ENCODE measurements at places on chromosomes 13 and 19.

- DNase-seq: peak; percentile 56
Measured at GRCh38 chr19:38728752-38729541, 15.3 kb downstream of the CAPN12 start.

DNA sequence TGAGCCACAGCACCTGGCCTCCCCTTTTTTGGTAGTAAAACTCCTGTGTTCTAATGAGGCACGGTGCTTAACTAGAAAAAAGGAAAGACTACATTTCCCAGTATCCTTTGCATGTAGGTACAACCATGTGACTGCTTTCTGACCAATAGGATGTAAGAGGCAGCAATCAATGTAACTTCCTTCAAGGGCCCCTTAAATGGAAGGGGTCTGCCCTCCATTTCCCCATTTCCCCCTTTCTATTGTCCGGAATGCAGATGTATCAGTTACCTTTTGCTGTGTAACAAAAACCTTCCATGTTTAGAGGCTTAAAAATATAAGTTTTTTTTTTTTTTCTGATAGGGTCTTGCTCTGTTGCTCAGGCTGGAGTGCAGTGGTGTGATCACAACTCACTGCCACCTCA is 2.2 kb downstream of the GPR32 start:
- DNase-seq: no peak

GRCh38 chr13:105778196-105778595 is 757.3 kb downstream of the EFNB2 start:
- no peak for DNase-seq

- DNase-seq: no peak
Measured at GRCh38 chr13:88154001-88154400, 482.8 kb downstream of the SLITRK5 start.

DNA sequence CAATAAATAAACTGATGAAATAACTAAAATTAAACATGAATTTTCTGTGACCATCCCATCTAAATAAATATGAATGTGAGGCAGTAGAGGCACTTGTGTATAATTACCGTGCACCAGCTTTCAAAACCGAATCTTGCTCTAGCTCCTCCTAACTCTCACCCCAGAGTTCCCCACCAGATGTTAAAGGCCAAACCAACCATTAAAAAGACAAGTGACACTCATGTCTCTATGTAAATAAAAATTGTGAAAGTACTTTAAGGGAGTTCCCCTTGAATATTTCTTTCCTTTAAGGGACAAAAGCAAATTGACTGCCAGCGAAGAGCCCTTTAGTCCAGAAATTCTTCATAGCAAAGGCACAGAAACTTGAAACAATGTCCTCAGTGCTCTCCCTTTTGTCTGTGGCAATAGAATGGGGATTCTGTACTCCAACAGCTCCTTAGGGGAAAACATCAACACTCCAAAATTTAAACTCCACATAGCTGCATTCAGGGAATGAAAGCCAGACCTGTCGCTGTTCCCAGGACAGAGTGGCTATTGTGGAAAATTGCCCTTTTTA is 101.7 kb upstream of the SOX21 start:
- no peak for DNase-seq

GRCh38 chr13:35768551-35768950 is 292.1 kb upstream of the MAB21L1 start:
- no peak for DNase-seq

GRCh38 chr19:17286263-17286662 is 4.6 kb downstream of the ANKLE1 start:
- DNase-seq: no peak

DNA sequence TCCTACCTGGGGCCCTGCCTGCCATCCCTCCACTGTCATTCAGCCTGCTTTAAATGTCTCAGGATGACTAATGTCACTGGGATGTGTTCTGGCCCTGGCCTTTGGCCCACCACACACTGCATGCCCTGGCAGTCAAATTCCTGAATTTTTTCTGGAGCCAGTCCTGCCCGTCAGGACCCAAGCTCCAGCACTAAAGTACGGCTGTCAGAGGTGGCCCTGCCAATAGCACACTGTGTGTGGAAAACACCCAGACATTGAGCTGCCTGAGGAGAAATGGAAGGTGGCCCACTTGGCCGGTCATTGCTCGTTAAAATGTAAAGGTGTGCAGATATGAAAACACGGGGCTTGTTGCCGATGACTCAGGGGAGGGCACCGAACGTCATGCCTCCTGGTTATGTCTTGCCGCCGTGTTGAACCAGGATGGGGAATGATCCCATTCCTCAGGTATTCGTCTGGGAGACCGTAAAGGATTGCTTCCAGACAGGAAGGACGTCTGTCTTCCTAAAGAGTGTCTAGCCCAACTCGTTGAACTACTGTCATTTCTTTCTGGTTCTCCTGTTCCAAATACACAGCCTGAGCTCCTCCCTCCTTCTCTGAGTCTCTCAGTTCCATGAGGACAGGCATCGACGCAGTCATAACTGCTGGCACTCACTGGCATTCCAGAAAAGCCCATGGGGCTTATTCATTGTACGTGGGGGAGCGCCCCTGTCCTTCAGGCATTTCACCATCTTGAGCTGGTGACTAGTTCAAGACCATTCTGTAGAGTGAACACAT is 40.6 kb downstream of the COL4A2 start:
- DNase-seq: no peak

- DNase-seq: no peak
Measured at GRCh38 chr13:111640006-111640405, 319.6 kb downstream of the TEX29 start.
